Stimulated activated CD4-positive, alpha-beta T cell treated with anti-CD3 and anti-CD28 coated beads, TNF-alpha, amount 100 ng/mL, for 48 hours (primary cell): ENCODE measurements at places on chromosomes 4 and X.

- no peak for DNase-seq
Measured at GRCh38 chr4:160370046-160370445, 1267.2 kb downstream of the RAPGEF2 start.

- DNase-seq: no peak
Measured at GRCh38 chr4:179855469-179855868, 2387.7 kb upstream of the TENM3 start.

- no peak for DNase-seq
Measured at GRCh38 chrX:43939187-43939926, 33.8 kb downstream of the NDP start.

DNA sequence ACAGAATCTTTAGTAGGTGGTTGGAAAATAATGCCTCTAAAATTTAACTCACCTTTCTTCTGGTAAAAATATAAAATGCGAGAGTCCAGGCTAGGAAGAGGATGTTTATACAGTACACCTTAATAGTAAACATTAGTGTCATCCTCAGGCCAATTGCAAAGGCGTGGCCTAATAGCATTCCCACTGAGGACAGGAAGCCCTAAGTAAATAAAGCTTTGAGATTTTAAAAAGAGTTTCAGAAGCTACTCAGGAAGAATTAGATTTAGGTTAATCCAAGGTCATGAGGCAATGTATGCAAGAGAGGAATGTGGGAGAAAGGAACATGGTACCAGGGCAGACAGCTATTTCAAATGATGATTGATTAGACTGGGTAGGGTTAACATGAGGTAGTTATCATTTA is 49.5 kb downstream of the RPGR start:
- DNase-seq: no peak

- DNase-seq: no peak
Measured at GRCh38 chrX:6904156-6904555, 243.4 kb upstream of the STS start.

DNA sequence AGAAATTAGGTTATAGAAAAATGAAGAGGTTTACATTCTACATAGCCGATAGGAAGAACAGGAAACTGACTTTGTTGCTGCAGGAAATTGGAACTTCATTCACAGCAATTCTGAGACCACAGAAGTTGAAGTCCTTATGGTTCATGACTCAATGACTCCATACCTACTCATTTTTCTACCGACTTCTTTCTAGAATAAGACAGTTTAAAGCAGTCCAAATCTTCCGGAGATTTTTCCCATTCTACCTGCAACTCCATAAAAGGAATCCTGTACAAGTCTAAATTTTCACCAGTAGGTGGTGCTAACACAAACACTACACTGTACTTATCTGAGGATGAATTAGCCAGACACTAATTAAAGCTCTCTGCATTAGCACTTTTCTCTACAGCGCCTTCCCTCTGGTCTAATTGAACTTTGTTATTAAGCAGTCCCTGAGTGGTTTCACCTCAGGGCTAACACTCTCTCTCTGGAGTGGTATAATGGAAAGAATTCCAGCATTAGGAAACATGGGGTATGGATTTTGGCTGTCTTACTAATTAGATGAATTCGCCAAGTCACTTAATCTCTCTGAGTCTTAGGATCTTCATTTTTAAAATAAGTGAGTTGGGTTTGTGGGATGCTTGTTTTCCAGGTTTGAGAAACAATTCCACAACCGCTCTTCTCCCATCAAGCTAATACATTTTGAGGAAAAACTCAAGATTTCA is 167.9 kb downstream of the SMIM20 start:
- DNase-seq: no peak

- no peak for DNase-seq
Measured at GRCh38 chr4:37317104-37317643, 72.6 kb downstream of the NWD2 start.

DNA sequence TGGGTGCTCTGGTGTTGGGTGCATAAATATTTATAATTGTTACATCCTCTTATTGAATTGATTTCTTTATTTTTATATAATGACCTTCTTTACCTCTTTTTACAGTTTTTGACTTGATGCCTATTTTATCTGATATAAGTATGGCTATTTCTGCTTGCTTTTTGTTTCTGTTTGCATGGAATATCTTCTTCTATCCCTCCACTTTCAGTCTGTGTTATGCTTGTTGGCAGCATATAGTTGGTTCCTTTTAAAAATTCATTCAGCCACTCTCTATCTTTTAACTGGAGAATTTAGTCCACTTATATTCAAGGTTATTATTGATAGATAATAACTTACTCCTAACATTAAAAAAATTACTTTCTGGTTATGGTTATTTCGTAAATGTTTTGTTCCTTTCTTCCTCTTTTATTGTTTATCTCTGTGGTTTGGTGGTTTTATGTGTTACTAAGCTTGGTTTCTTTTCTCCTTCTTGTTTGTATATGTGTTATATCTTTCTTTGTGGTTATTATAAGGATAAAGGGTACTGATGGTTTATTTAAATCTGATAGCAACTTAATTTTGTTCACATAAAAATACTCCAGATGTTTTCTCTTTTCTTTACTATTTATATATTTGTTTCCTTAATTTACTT is 69.5 kb downstream of the IL15 start:
- DNase-seq: no peak

- no peak for DNase-seq
Measured at GRCh38 chr4:114558446-114559020, 40.1 kb upstream of the UGT8 start.

GRCh38 chrX:136967966-136968365 is 65.8 kb downstream of the GPR101 start:
- no peak for DNase-seq

DNA sequence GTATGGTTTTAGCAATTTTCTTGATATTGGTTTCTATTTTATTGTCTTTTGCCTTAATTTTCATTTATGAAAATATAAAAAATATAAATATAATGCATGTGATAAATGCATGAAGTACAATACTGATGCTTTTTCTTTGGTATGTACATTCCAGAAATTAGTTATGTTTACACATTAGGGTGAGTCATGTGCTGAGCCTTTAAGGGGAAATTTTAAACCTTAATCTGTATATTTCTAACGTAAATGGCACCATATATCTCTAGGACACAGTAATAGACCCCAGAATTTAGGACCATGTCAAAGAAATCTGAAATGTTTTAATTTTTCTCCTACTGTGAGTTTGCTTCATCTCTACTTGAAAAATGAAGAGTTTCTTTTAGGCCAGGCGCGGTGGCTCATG is 117.8 kb upstream of the SPRY1 start:
- DNase-seq: no peak

DNA sequence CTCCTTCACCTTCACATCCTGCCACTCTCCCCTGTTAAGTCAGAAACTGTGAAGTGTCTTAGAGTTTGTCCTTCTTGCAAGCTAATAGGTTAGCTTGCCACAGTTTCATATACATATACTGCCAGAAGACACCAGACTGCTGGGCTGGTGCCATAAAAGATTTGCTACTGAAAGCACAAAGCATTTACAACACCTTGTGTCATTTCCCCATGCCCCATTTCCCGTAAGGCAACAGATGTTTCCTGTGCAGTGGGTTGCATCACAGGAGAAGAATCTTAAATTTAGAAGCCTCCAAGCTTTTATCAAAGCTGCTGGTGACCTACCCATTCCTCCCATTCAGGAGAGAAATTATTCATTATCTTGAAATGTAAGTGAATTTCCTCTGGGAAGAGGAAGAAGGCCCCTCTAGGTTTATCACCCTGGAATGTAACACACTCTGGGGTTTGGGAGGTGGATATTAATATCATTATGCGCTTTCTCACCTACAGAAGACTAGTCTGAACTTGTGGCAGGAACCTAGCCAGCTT is 34.5 kb upstream of the RAB33B start:
- DNase-seq: no peak

DNA sequence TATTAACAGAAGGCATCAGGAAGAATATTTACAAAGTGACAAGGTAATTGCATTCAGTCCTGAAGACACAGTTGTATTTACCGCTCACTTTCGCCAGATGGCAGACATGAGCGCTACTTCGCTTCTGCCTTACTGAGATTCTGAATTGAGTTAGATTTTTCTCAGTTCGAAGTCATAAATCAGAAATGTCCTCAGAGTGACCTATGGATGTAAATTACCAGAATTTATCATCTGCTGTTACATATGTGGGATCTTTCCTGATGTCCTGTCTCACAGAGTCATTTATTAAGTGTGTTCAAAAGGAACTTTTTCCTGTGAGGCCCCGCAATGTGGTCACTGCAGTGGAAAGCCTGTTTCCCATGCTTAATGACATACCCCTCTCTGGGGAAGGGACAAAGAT is 97.3 kb upstream of the DCLK2 start:
- DNase-seq: no peak

- DNase-seq: no peak
Measured at GRCh38 chr4:76696109-76696508, 201.8 kb downstream of the SOWAHB start.

GRCh38 chr4:138562544-138562991 is 320.4 kb upstream of the SLC7A11 start:
- DNase-seq: no peak

GRCh38 chr4:170087163-170087700 is 2.5 kb downstream of the AADAT start:
- no peak for DNase-seq

DNA sequence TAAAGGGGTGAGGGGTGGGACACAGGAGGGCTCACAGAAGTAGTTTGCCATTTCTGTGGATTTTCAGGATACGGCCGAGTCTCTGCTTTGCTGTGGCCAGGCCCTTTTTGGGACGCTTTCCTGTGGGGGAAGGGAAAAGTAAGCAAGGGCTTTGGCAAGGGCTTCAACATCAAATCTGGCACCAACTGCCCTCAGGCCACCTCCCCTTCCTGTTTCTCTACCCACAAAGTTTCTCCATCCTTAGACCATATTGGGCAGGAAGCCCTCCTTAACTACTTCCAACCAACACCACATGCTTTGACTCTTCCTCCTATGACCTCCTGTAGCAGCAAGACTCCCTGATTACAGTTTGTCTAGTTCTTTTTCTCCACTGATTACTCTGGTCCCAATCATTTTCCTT is 105.1 kb downstream of the PHF8 start:
- DNase-seq: no peak

DNA sequence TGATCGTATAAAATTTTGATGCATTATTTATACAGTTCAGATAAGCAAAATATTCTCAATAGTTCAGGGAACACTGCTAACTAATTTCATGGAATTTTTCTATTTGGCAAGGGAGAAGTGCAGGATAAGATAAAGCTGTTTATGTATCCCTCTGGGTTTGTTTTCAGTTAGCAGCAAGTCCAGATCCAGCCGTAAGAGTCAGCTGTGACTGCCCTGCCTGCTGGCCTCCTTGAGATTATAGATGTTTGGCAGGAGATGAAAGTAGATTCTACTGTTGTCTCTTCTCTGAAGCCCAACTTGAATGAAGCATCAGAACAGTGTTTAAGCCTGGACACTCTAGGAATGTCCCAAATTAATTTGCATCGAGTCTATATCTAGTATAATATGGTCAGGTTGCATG is 29.5 kb downstream of the ANTXR2 start:
- no peak for DNase-seq

DNA sequence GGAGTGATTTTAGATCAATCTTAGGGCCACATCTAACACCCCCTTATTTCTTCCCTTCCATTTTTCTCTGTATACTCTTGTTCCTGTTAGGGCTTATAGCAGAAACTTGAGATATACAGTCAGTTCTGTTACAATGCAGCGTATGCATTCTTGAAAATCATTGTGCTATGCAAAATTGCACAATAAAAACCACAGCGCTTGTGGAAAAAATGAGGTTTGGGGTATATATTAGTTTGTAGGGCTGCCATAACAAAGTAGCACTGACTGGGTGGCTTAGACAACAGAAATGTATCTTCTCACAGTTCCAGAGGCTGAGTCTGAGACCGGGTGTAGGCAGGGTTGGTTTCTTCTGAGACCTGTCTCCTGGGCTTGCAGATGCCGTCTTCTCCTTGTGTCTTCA is 59.0 kb downstream of the WWC2 start:
- DNase-seq: no peak

GRCh38 chr4:140719022-140719421 is 37.2 kb downstream of the TBC1D9 start:
- no peak for DNase-seq

DNA sequence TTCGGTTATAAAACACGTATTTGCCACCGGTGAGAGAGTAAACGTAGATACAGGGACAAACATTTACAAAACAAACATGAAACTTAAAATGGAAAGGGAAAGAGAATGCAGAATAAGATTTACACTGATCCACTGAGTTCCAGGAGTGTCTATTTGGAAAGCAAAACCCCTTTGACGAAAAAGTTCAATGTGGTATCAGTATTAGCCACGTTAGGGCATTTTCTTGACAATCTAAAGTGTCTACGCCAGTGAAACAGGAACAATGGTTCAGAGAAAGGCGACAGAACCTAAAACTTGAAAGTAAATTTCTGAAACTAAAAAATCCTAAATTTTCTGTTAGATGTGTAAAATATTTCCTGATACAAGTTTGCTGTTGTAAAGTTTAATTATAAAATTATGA is 278.5 kb upstream of the TENM3 start:
- DNase-seq: no peak

DNA sequence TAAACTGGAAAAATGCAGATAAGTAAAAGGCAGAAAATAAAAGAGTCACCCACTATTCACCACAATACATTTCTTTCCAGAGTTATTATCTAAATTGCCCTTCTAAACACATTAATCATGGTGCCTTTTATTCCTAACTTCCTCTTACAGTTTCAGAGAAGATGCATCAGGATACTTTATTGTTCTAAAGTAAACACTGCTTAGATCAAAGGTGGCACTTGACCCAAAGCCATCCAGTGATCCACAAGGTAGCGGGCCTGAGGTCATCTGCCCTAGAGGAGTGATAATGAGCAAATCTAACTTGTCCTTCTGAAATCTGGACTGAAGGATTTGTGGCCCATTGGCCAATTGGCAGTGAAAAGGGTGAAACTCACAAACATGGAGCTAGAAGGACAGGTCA is 12.0 kb upstream of the TMEM154 start:
- no peak for DNase-seq

- no peak for DNase-seq
Measured at GRCh38 chr4:182271731-182272130, 28.5 kb downstream of the TENM3 start.

DNA sequence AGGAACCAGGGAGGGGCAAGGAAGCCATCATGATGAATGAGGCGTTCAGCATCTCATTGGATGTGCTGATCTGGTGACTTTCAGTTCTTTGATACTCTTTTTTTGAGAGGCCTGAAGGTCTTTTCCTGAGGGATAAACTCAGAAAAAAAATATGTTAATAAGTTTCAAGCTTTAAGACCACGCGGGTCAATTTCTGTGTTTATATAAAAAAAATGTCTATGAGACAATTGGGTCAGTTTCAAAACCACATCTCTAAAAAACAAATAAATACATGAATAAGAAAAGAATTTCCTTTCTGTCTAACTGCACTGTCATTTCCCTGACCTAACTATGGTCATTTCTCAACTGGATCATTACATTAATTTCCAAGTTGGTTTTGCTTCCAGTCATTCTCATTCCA is 62.6 kb downstream of the TRIML1 start:
- no peak for DNase-seq

DNA sequence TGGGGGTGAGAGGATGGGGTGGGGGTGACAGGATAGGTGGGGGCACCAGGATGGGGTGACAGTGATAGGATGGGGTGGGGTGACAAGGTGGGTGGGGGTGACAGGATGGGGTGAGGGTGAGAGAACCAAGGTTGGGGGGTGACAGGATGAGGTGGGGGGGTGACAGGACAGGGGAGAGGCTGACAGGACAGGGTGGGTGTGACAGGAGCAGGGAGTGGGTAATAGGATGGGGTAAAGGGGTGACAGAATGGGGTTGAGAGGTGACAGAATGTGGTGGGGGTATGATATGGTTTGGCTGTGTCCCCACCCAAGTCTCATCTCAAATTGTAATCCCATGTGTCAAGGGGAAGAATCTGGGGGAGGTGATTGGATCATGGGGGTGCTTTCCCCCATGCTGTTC is 26.0 kb downstream of the RNF212 start:
- DNase-seq: no peak

GRCh38 chrX:81201071-81201470 is 642 bp downstream of the HMGN5 start:
- DNase-seq: no peak
